ENCODE measurements at places on chromosomes 3 and 15. TPM values are rescaled to one million over a fixed set of nuclear protein-coding genes. Genes with fewer than 3 reads are reported as not detected.

WDR93 gene
- total RNA-seq: not detected

LRRC2 gene
- 0.04 TPM for total RNA-seq

PLXNB1 gene
- 4.3 TPM for total RNA-seq

FBXW12 gene
- not detected for total RNA-seq

GOLGA6D gene
- not detected for total RNA-seq

ZKSCAN7 gene
- total RNA-seq: 0.99 TPM

KCNMB2 gene
- total RNA-seq: not detected

ALG3 gene
- 110 TPM for total RNA-seq

MESP2 gene
- total RNA-seq: not detected

TJP1 gene
- 27.3 TPM for total RNA-seq

TGM4 gene
- 1.2 TPM for total RNA-seq

DNA sequence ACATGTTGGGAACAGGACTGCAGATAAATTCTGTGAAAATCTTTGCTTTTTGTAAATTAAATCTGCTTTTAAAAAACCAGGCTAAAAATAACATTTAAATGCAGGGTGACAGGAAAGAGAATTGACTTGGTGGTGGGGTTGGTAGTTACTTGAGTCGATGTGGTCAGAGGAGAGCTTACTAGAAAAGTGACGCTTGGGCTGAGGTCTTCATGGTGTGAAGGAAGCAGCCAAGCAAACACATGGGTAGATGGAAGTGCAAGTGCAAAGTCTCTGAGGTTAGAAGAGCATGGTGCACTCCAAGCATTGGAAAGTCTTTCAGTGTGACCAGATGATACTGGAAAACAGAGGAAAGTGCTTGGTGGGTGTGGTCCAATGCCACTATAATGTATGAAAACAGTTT lies 86.4 kb upstream of the THBS1 start:
- DNase-seq: no peak

- DNase-seq: no peak
These were observed 9.7 kb downstream of the ERC2 start for GRCh38 chr3:56458496-56459103.

GRCh38 chr15:55197362-55197705 lies 593 bp upstream of the RSL24D1 start:
- DNase-seq: no peak

DNA sequence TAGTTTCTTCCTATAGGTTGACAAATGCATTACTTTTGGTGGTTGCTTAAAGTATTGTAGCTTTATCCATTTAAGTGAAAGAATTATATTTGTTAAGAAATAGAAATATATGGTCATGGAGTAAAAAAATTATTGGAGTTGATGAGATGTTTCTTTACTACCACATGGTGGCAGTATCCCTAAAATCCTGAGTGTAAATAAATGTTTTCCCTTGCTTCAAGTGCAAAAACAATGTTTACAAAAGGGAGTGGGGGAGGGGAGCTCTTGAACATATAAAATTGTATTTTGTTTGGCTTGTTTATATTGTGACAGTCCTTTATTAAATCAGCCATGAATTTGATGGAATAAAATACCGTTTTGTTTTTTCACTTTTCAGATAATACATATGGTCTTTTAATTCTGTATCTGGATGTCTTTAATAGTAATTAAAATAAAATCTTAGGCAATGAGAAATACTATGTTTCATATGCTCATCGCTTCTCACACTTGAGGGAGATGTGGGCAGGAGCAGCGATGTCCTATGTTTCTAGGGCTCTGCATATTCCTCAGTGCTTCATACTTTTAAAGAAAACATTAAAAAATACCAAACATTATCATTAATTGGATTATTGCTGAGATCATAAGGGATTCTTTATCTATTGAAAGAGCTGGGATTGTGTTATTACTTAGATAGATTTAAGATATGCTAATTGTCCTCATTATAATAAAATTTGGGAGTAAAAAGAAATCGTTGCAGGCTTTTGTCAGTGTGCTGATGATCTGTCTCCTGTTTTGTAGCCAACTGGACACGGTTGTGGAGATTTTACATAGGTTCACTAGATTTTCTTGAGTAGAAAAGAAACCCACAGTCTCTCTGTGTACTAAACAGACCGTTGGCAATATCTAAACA lies 349.7 kb downstream of the TUSC7 start:
- DNase-seq: peak; percentile 57

DNA sequence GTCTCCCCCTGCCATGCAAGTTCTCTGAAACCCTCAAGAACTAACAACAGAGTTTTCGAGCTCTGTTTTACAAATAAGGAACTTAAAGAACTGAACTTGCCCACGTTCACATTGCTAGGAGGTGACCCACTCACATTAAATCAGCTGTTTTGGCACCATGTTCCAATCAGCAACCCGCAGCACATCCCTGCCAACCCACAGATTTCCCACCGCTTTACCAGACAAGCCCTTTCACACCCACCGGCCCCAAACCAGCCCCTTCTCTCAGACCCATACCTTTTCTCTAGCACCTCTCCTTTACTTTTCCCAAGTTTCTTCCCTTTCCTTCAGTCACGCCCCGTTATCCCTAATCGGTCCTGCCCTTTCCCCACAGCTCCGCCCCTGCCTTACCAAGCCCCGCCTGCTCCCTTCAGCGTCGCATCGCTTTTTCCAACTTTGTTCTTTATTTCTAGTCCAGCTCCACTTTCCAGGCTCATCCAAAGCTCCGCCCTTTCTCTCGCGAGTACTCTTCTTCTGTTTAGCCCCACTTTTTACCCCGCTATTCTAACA lies 804 bp upstream of the BRPF1 start:
- DNase-seq: no peak

- no peak for DNase-seq
These were observed 125.6 kb upstream of the MCTP2 start for GRCh38 chr15:94105760-94106159.

- no peak for DNase-seq
These were observed 9.7 kb downstream of the WDR5B start for GRCh38 chr3:122406198-122406597.

GRCh38 chr15:47588958-47589357 lies 128.3 kb upstream of the SEMA6D start:
- no peak for DNase-seq

- peak; percentile 43 for DNase-seq
These were observed 50.6 kb downstream of the SERP1 start for GRCh38 chr3:150495563-150496168.

- DNase-seq: no peak
These were observed 11.0 kb upstream of the DPH6 start for GRCh38 chr15:35557012-35557411.

GRCh38 chr3:70298385-70298784 lies 14.1 kb downstream of the MDFIC2 start:
- no peak for DNase-seq

DNA sequence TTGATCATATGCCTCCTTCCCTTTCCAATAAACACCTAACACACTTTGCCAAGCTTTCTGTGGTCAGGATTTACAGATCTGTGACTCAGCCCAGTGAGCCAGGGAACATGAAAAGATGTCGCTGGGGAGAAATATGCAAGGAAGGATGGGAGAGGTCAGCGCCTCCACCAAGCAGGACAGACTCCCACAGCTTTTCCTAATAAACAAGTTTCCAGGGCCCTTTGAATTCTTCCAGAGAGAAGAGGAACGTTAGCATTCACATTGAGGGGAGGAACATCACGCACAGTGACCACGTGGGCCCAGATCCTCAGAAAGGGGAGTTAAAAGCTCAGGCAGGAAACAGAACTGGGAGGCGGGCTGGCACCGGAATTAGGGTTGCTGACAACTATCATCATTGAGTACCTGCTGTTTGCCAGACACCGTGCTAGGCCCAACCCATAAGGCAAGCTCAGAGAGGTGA lies 33.3 kb upstream of the MRPS22 start:
- peak; percentile 92 for DNase-seq

DNA sequence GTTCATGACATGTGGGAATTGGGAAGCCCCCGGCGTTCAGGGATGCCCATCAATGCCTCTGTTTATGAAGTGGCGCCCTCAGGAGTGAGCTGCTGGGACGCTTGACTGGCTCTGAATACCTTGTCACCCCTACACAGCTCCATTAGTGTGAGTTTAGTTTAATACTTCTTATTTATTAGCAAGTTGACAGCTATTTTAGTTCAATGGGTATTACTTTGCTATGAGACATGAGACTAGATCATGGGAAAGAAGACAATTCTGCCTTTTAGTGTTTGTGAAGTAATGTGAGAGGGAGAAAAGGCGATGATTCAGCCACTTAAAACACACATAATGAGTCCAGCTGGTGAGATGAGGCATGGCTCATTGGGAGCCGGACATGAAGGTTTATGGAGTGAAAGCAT lies 678.5 kb downstream of the NR2F2 start:
- DNase-seq: peak; percentile 19

DNA sequence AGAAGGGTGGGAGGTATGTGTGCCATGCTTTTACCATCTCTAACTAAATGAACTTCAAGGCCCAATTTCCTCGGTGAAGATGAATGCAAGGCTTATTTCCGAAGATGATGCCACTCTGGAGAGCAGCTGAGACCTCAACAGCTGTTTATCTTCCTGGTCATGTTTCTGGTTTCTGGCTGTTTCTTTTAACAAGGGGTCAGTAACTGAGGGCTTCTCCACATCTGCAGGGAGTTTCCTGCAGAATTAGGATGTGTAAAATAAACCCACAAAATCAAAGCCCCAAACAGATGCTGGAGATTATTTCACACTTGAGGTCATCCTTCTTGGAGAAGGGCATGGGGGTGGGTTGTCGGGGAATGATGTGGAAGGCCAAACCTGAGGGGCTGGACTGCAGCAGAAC lies 220.3 kb downstream of the THSD4 start:
- DNase-seq: no peak

DNA sequence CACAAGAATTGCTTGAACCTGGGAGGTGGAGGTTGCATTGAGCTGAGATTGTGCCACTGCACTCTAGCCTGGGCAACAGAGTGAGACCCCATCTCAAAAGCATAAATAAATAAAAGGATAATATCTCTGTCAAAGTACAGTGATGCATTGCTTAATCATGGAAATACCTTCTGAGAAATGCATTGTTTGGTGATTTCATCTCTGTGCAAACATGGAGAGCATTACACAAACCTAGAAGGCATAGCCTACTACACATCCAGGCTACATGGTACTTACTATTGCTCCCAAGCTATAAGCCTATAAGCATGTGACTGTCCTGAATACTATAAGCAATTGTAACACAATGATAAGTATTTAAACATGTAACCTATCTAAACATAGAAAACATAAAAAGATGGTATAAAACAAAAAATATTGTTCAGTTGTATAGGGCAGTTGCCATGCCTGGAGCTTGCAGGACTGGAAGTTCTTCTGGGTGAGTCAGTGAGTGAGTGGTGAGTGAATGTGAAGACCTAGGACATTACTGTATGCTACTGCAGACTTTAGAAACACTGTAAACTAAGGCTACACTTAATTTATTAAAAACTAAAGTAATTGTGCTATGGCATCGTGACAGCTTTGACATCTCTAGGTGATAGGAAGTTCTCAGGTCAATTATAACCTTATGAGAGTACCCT lies 93.6 kb upstream of the SNRPN start:
- no peak for DNase-seq

DNA sequence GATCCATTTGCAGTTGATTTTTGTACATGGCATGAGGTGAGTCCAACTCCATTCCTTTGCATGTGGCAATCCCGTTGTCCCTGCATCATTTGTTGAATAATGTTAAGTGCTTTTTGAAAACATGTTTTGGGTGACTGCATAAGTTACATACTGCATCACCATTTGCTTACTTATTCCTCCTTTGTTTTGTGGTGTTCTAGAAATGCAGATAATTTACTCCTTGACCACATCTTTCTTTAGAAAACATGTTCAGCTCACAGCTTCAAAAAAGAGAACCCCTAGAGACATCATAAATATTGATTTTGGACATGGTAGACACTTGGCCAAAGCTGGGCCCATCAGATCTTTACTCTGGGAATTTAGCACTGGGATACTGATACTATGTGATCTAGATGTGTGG lies 135.3 kb upstream of the DAZL start:
- peak; percentile 20 for DNase-seq

- no peak for DNase-seq
These were observed 5.8 kb upstream of the PLOD2 start for GRCh38 chr3:146166826-146167225.

- no peak for DNase-seq
These were observed 3.1 kb upstream of the TRA2B start for GRCh38 chr3:185940951-185941350.

DNA sequence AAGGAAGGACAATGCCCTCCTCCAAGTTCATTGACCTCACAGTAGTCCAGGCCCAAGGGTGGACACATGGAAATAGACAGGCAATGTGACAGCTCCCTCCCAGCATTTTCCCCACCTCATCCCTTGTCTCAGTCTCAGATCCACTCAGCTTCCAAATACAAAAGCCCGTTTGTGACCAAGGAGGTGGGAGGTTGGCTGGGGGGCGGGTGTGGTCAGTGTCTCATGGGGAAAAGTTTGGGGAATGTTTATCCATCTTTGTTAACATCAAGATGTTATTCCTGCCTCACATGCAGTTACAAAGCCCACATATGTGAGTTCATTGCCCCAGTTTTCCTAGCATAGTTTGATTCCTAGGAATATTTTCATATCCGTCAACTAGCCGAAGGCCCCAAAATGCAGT lies 338.5 kb upstream of the PPP2R3A start:
- DNase-seq: no peak

GRCh38 chr15:70259028-70259424 lies 161.3 kb upstream of the TLE3 start:
- peak; percentile 34 for DNase-seq

Measured in H4 (cell line).